H9 (cell line): ENCODE measurements at places on chromosomes 2 and 18.

DNA sequence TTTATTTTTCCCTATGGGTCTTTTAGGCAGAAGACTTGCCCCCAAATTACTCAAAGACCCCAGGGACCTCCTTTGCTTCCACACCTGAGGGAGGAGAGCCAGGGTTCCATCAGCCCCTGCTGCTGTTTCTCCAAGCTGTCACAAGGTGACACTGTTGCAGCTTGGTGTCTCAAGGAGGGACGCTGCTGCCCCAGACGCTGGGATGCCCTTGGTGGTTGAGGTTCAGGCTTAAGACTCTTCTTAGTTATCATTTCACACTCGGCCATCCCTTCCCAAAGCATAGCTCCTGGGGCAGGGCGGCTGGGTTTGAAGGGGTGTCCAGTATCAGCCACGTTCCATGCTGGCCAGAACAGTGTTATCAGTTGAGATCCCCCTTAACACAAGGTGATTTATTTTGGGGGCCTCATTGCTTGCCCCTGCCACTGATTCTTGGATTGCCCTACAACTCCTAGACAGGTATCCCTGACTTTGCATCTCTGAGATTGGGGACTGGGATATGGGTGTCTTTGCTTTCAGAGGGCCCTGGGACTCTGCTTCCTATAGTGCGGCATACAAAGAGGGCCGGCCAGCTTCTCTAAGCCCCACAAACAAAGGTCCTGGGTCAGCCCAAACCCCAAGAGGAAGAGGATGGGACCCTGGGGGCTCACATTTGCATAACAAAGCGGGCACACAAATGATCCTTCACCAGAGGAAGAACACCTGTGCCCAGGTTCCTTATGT lies 22.7 kb downstream of the GPR55 start:
- peak; percentile 85 for DNase-seq

GRCh38 chr2:75007061-75007460 lies 48.6 kb downstream of the POLE4 start:
- no peak for DNase-seq

DNA sequence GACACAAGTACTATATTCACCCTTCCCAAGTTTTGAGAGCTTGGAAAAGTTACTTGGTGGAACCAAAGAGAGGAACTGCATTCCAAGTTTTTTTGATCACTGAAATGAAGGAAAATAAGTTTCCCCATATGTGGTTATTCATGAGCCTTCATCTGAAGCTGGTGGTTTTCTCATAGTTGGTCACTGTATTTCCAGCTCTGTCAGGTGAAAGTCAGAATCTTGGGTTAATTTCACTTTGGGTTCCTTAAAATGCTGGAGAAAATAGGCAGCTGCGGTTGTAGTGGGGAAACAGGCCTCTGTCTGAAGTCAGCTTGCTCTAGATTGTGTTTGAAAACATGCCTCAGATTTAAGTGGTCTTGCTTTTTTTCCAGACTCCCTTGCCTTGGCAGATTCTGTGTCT lies 200.5 kb downstream of the HRH4 start:
- DNase-seq = no peak

- no peak for DNase-seq
Measured at GRCh38 chr2:101300164-101300563, 8.3 kb downstream of the RNF149 start.

- no peak for DNase-seq
Measured at GRCh38 chr2:183195397-183195796, 71.2 kb downstream of the NUP35 start.

DNA sequence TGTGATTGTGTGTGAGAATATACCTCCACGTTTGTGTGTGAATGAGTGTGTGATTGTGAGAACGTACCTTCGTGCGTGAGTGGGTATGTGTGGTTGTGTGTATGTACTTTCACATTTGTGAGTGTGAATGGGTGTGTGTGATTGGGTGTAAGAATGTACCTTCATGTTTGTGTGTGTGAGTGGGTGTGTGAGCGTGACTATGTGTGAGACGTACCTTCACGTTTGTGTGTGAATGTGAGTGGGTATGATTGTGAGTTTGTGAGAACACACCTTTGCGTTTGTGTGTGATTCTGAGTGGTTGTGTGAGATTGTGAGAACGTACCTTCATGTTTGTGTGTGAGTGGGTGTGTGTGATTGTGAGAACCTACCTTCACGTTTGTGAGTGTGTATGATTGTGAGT lies 5.8 kb upstream of the ADCY3 start:
- DNase-seq = no peak

- no peak for DNase-seq
Measured at GRCh38 chr2:152406119-152406835, 71.3 kb downstream of the FMNL2 start.

- DNase-seq = no peak
Measured at GRCh38 chr2:111226876-111227700, 106.4 kb downstream of the BCL2L11 start.

DNA sequence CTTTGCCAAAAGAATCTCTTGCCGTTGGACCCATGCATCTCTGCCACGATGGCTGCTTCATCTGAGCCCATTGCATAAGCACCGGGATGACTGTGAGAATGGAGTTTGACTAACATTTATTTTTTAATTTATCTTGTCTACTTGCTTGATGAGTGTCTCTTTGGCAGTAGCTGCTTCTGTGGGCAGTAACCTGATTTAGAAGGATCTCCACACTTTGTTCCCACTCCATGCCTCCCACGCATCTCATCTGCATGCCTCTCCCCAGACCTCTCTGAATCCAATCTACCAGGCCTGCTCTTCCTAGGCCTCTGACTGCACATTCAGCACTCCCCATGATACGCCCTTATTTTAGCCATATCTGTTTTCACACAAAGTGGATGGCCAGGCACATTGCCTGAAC lies 23.7 kb upstream of the TMX3 start:
- no peak for DNase-seq

DNA sequence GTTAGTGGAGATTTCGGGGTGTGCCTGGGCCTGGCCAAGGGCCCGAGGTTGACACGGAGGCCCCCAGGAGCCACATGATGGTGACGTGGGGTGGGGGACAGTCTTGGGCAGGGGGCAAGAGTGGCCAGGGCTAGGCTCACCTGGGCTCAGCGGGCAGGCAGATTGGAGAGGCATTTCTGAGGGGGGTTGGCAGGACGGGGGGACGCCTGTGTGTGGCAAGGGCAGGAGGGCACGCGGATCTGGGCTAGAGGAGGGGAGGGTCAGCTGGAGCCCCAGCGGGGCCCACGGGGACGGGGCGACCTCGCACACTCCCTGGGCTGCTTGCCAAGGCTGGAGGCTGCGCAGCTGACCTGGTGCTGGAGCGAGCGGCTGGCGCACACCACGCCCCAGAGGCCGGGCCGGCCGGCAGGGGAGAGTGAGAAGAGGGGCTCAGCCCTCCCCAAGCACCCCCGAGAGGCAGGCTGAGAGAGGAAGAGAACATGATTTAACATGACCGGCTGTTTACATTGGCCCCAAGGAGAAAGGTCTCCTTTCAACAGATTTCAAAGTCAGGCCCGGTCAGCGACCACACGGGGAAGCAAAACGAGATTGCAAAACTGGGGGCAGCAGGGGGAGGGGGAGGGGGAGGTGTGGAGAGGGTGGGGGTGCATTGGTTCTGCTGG lies 38.0 kb upstream of the SNED1 start:
- DNase-seq = peak; percentile 22

DNA sequence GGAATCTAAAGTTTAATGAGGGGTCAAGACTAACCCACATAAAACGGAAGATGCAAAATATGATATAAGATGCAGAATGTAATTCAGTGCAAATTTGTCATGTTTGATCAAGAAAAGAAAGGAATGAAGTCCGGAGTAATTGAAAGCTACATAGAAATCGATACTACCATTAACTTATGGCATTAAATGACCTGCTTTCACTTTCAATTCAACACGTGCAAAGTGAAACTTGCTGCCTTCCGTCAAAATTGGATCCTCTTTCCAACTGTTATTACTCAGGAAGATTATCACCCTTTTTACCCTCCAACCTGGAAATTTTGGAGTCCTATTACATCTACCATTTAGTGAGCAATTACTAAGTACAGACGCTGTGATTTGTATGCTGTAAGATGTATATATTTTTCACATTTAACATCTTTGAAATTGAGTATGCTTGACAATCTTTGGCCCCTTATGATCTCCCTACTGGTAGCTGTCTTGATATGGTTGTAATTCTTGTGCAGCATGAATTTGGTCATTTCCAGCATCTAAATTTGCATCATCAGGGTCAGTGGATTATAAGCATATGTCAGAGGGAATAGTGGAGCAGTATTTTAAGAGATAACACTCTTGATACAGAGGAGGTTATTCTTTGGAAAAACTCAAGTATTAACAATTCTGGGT lies 18.6 kb downstream of the UNC80 start:
- DNase-seq = no peak

DNA sequence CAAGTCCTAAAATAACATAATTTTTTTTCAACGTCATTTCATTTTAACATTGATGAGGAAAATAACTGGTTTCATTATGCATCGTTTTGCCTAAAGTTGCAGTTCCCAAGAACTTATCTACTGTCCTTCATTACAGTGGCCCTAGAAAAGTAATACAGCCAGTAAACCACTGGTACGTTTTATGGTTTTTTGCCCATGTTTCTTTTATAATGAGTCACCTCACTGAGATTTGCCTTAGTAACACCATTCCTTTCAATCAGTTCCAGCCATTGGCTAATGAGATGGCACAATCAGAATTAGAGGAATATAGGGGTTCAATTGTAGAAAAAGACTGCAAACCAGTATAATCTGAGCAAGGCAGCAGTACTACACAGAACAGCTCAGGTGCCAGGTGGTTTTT lies 422.6 kb upstream of the LYPD1 start:
- DNase-seq = no peak

DNA sequence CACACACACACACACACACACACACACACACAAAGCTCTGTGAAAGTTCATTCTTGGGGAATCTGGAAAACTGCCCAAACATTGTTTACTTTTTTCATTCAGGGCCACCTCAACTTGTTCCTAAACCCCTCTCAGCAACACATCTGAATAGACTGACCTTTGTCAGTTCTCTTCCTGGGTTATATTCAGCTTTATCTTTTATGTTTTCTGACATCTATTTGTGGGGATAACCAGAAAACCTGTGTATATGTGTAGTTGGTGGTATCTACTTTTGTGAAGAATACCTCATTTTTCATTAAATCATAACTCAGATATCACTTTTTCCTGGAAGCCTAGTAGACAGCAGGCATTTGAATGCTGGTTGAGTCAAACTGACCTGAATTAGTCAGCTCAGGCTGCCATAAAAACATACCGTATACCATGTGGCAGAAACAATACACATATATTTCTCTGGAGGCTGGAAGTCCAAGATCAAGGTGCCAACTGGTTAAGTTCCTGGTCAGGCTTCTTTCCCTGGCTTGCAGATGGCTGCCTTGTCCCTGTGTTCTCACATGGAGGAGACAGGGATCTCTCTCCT lies 11.0 kb upstream of the RNF144A start:
- DNase-seq = no peak

GRCh38 chr2:43796206-43796605 lies 22.4 kb downstream of the DYNC2LI1 start:
- no peak for DNase-seq

DNA sequence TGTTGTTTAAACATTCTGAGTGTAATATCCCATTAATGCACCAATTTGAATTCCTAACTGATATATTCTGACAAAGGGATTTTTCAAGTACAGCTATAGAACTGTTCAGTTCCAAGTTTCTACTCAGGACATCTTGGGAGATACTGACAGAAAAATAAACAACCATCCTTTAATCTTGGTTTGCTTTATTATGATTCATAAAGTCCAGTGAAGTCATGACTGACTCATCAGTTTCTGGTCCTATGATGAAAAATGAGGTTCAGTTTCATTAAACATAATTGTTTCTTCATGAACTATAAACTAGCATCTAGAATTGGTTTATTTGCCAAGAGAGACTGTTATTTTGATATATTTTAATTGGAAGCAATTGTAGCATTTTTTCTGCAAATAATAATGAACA lies 896.2 kb downstream of the CCDC85A start:
- no peak for DNase-seq

- DNase-seq = no peak
Measured at GRCh38 chr2:74425523-74425922, 4.0 kb downstream of the WDR54 start.

- DNase-seq = no peak
Measured at GRCh38 chr2:143394062-143394461, 264.8 kb downstream of the ARHGAP15 start.

- DNase-seq = no peak
Measured at GRCh38 chr2:241976296-241976695, 106.8 kb downstream of the RTP5 start.

- no peak for DNase-seq
Measured at GRCh38 chr2:177889818-177890460, 182.6 kb downstream of the PDE11A start.

DNA sequence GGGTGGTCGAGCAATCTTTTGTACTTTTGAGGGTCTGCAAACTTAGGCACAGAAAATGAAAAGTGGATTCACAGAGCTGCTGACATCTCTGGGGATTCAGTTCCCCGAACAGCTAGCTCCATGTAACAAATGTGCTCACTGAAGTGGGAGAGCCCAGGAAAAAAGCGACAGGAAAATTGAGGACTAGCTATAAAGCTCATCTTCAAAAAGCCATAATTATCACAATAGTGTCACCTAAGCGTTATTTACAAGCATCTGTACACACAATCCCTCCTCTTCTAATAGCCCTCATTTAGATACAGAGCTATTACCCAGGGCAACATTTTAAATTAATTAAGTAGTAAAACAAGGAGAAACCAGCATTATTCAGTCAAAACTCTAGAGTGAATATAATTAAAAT lies 36.1 kb downstream of the RNF152 start:
- no peak for DNase-seq

DNA sequence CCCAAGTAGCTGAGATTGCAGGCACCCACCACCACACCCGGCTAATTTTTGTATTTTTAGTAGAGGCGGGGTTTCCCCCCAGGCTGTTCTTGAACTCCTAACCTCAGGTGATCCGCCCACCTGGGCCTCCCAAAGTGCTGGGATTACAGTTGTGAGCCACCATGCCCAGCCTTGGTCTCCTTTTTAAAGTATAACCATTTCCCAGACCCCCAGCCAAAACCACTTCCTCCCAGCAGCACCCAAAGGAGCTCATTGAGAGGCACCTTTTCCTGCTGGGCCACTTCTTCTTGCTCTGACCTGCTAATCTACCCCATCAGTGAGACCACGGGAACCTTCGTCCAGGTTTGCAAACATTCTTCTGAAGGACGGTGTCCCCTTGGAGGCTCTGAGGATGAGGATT lies 69.9 kb downstream of the INPP5D start:
- no peak for DNase-seq

DNA sequence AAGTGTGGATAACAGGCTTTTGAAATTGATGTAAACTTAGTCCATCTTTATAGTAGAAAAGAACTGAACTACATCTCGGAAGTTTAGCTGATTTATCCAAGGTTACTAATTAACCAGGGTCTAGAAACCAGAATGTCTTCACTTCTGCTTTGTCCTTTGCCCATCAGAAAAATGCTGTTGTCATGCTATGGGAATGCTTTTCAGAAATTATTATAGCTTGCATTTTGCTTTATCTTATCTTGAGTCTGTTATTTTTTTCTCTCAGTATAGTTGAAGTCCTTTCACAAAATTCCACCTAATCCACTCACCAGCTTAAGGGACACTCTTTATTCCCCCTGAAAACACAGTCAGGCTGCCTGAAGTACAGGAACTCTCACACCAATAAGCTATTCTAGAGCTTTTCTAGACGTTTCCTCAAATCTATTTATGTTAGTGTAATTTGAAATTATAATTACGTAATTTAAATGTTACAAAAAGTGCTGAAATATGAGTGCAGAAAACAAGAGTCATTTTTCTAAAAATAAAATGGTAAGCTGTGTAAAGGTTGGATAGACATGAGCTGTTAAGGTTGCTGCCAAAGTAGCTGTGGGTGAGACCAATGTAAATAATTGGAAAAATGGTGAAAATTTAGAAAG lies 456.3 kb downstream of the TGIF1 start:
- no peak for DNase-seq

GRCh38 chr2:65742977-65743376 lies 310.6 kb upstream of the SPRED2 start:
- DNase-seq = no peak
